ENCODE measurements at places on chromosomes 5 and 9.
A peak's percentile ranks its signal among the peaks of the same experiment; 100 is the strongest.

- DNase-seq: no peak
These were observed 8.5 kb downstream of the HK3 start for GRCh38 chr5:176890455-176891330.

- peak; percentile 60 for DNase-seq
These were observed 62.5 kb upstream of the SPOCK1 start for GRCh38 chr5:137561608-137562007.

- DNase-seq: no peak
These were observed 129.1 kb upstream of the PIK3R1 start for GRCh38 chr5:68086439-68086838.

DNA sequence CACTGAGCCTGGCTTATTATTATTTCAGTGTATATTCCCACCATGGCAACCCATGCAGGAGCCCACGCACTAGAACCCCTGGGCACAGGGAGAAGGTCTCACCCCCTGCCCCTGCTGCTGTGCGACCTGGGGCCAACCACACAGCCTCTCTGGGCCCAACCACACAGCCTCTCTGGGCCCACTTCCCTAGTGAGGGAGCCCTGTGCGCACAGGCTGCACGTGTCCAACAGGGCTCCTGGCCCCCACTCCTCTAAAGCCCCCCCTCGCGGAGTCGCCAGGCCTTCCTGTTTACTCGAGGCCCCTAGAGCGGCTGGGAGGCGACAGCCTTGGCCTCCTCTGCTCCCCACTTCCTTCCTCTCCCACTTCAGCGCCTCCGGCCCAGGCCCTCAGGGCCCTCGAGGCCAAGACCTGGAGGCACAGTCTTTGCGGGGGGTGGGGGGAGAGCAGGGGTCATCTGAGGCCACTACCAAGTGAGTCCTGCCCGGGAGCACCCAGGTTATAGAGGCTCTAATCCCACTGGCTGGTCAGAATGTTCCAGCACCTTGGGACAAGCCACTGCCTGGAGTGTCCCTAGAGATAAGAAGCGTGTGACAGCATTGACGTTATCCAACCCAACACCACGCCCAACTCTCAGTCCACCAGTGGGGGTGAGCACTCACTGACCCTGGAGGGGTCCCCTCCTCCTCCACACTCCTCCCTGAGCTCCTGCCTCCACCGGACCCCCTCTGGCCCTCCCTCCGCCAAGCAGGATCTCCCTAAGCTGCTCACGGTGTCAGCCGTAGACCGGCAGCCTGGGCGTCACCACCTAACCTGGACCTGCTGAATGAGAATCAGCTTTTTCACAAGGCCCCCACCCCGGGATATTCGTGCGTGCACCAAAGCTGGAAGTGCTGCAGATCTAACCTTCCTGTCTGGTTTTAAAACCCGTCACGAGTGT lies 7.9 kb upstream of the ENG start:
- no peak for DNase-seq

- no peak for DNase-seq
These were observed 319.1 kb upstream of the PIK3R1 start for GRCh38 chr5:67896311-67896929.

DNA sequence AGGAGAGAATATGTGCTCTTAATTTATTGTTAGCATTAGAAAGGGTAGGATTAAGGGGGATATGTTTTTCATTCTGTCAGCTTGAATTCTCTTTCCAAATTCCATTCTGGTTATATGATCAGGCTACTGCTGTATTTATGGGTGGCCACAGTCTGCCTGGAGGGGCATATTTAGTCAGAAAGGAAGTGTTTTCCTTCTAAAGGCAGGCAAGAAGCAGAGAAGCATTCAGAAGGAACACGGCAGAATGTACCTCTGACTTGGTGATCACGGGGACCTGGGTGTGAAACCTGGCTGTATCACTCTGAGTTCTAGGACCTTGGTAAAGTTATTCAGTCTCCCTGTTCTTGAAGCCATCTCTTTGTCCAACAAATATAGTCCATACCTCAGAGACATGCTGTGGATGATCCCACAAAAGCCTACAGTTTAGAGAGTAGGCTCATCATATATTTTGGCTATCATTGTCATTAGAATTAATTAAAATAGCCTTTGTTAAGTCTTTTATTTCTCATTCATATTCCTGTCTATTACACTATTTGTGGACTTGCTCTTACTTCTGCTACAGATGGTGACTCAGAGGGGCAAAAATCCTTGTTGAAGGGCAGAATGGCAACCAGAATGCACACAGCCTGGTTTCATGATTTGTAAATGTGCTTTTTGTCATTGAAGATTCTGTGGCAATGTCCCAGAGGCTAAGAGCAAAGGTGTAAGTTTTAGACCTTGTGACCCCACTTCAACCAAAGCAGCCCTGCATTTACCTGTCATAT lies 2.7 kb downstream of the TNC start:
- peak; percentile 85 for DNase-seq

GRCh38 chr5:124902097-124902821 lies 155.8 kb upstream of the ZNF608 start:
- peak; percentile 47 for DNase-seq

- peak; percentile 87 for DNase-seq
These were observed at the start of gene UIMC1 for GRCh38 chr5:177006265-177006972. Gene UIMC1, minus strand, starts transcription at chr5:177006779. Its CDS starts 24,164 bp downstream, at chr5:176982615.

- no peak for DNase-seq
These were observed 61.9 kb upstream of the MEGF10 start for GRCh38 chr5:127228540-127229184.

DNA sequence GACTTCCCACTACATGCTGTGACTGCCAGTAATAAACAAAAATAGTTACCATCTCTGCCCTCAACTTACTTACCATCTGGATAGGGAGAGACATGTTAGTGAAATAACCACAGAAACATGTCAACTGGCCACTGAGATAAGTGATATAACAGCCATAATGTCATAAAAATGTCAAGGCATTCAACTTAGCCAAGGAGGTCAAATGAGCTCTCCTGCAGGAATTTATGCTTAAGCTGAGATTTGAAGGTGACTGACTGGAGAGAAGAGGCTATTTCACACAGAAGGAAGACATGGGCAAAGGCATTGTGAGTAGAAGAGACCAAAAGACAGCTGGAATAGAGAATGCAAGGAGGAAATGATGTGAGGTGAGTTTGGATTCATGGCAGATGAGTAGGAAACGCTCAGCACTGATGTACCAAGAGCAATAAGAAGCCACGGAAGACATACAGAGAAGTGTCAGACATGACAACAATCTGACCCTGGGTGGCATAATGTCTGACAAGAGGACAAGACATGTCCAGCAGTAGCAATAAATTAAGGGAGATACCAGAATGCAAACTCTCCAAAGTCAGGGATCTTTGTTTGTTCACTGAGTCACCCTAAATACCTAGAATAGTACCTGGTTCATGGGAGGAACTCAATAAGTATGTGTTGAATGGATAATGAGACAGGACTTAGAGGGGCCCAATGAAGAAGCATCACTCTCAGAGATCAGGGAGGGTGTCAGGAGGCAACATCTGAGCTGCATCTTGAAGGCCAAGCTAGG lies 318.8 kb downstream of the ACTL7B start:
- peak; percentile 82 for DNase-seq

- DNase-seq: no peak
These were observed 128.7 kb upstream of the BOD1 start for GRCh38 chr5:173745123-173745522.
